ENCODE measurements at places on chromosomes 7 and 10. TPM values are rescaled to one million over a fixed set of nuclear protein-coding genes. Genes with fewer than 3 reads are reported as not detected.

GRCh38 chr10:92857904-92858514 lies 9.7 kb downstream of the EXOC6 start:
- no peak overlapping the region for H3K4me3 ChIP-seq
- H3K4me1 ChIP-seq, result no peaks in the 10 kb centered on the region
- H3K27ac ChIP-seq, result no peak overlapping the region
- no peaks in the 10 kb centered on the region for H3K27me3 ChIP-seq
- peaks cover 15% of the 10 kb centered on the region for H3K36me3 ChIP-seq

DNA sequence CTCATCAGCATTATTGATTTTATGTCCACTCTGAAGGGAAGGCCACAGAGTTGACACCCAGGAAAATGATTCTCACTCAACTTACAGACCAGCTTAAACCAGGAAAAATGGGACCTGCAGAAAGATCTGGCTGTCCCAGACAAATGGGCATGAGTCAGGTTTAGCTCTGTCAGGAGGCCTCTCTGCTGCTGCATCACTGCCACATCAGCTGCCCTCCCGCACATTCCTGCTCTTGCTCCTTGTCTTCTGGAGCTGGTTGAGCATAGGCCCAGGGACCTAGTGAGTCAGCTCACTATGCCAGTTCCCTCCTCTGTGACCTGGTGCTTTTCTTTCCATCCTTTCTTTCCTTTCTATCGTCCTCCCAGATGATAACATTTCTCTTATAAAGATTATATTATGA lies 18.8 kb upstream of the SMNDC1 start:
- H3K4me3 ChIP-seq, result no peak overlapping the region
- H3K4me1 ChIP-seq, result peaks cover 24% of the 10 kb centered on the region
- DNase-seq, result no peak
- H3K36me3 ChIP-seq, result peaks cover 10% of the 10 kb centered on the region
- no peaks in the 10 kb centered on the region for H3K27me3 ChIP-seq

- no peak overlapping the region for H3K4me3 ChIP-seq
- no peaks in the 10 kb centered on the region for H3K27me3 ChIP-seq
- no peak overlapping the region for H3K27ac ChIP-seq
- no peak for DNase-seq
These were observed 18.0 kb downstream of the RNLS start for GRCh38 chr10:88565072-88565471.

GRCh38 chr7:35254496-35255442 lies 869 bp upstream of the TBX20 start:
- peaks cover 10% of the 10 kb centered on the region for H3K4me1 ChIP-seq
- peak overlapping the region; percentile 59 for H3K4me3 ChIP-seq

Gene CPA2
- total RNA-seq, result not detected

DNA sequence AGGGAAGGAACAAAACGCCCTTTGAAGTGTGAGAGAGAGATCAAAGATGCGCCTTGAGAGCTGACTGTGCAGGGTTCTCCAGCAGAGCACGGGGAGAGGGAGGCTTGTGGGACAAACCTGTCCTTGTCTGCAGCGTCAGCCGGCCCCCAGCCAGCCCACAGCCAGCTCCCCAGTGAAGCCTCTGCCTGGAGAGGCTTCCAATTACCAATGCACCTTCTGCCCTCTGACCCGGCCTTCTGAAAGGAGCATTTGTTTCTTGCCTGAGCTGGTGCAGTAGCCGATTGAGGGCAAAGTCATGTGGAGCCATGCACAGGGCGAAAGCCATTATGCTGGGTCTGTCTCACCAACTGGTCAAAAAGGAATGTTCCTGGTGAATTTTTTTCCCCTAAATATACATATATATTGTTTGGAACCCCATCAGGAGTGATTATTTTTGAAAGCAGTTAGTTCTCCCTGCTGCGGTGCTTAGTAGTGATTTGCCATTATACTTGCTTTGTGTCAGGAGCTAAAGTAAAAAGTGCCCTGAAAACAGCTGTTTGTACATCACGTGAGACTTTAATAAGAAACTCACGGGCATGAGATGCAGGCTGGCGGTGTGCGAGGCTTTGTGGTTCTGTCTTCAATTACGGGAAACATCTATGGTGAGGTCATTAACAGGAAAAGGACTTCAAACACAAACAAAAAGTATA lies 268.6 kb downstream of the KLF6 start:
- no peaks in the 10 kb centered on the region for H3K36me3 ChIP-seq
- H3K4me1 ChIP-seq, result peaks cover 11% of the 10 kb centered on the region
- peak overlapping the region; percentile 13 for H3K4me3 ChIP-seq
- H3K27ac ChIP-seq, result no peak overlapping the region
- peaks cover 6% of the 10 kb centered on the region for H3K27me3 ChIP-seq

GRCh38 chr10:113171662-113172061 lies 221.6 kb downstream of the TCF7L2 start:
- peaks cover 8% of the 10 kb centered on the region for H3K36me3 ChIP-seq
- no peak overlapping the region for H3K4me3 ChIP-seq
- H3K27ac ChIP-seq, result no peak overlapping the region
- DNase-seq, result no peak

DNA sequence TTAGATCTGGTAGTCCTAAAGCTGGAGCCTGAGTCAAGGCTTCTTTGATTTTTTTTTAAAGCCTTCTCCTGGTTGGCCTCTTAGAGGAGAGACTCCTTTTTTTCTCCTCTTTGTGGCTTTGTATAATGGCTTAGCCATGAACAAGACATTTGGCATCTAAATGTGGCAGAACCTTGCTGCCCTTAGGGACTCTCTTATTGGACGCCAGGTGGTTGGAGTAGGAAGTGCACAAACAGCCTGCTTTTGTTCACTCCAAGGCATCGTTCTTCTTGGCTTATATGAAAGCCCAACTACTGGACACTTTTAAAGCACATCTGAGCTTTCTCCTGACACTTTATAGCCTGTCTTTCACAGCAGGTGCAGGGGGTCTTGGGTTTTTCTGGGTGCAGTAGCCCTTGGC lies 25.0 kb downstream of the ZPBP start:
- H3K4me1 ChIP-seq, result peaks cover 16% of the 10 kb centered on the region
- DNase-seq, result no peak
- no peaks in the 10 kb centered on the region for H3K27me3 ChIP-seq

Data from chondrocyte (in vitro differentiated cells).